Transverse colon (tissue), 4 donors: ENCODE measurements at places on chromosomes 7 and 10. TPM values are rescaled to one million over a fixed set of nuclear protein-coding genes. Genes with fewer than 3 reads are reported as not detected.

PROSER2 gene
- total RNA-seq: 29.2 TPM

SPOCK2 gene
- total RNA-seq: 24.7 TPM

LLCFC1 gene
- total RNA-seq: not detected

CLRN3 gene
- 104 TPM for total RNA-seq

SPDYE6 gene
- total RNA-seq: not detected

CYP3A7 gene
- not detected for total RNA-seq

SLC37A3 gene
- total RNA-seq: 85.7 TPM

UNCX gene
- total RNA-seq: not detected

OR2A42 gene
- not detected for total RNA-seq

PITRM1 gene
- total RNA-seq: 108 TPM

FGF8 gene
- total RNA-seq: not detected

HMX2 gene
- total RNA-seq: 0.64 TPM
